ENCODE measurements at places on chromosomes 12 and 14. TPM values are rescaled to one million over a fixed set of nuclear protein-coding genes. Genes with fewer than 3 reads are reported as not detected.

Gene C14orf39
- not detected for total RNA-seq

Gene DHRS4L2
- 16.3 TPM for total RNA-seq

Gene TAOK3
- 20.3 TPM for total RNA-seq

DNA sequence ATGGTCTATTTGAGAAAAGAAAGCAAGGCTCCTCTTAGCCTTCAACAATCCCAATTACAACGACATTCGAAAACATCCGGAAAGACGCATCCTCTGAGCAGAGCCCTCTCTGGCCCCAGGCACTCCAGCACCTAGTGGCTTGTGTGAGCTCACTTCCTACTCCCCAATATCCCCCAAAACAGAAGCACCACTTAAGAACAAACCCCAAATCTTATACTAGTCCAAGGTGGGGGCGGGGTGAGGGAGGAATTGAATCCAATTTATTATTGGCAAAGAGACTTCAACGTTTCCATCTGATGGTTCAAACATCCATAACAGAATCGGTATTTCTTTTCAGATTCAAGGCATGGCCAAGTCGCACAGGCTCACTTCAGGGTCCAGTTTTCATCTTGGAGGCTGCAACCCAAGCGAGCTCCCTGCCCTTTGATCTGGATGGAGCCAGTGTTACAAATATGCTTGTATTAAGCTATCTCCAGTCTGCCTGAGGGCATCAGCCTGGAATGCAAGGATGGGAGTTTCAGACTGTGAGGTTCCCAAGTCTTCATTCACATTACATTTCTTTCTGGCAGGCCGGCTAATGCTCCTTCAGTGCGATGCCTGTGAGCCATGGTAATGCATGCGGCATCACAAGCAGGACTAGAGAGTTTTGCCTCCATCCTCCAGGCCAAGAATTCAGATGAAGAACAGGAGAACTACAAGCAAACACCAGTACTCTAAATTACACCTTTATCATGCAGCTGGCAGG is 132.5 kb upstream of the FOXN3 start:
- no peak for DNase-seq

DNA sequence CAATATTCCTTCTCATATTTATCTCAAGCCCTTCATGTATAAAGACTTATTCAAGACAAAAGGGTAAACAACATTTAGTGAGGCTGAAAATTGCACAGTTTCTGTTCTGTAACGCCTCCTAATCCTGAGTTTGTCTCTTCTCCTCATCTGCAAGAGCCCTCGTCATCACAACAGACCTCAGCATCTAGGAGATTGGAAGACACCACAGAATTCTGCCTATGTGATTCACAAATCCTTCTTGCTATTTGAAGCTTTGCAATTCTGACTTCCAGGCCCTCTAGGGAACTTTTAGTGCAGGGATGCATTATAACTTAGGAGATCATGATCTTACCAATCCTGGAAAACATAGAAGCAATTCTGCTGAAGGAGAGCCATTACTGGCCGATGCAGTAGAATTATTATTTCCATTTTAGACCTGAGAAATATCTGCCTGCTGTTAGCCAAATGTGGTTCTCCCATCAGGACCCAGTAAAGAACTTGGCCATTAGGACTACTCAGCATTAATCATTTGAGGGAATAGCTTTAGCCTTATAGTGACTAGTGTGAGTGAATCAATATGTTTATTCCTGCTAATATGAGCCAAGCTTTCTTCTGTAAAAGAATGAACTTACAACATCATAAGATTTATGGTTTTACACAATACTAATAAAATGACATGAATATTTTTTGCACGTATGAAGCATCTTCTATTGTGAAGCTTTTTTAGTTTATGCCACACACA is 119.5 kb downstream of the ANO4 start:
- DNase-seq: no peak

GRCh38 chr12:104347374-104348075 is 44.0 kb downstream of the EID3 start:
- no peak for DNase-seq

GRCh38 chr12:128178565-128178964 is 88.4 kb upstream of the TMEM132C start:
- DNase-seq: no peak

DNA sequence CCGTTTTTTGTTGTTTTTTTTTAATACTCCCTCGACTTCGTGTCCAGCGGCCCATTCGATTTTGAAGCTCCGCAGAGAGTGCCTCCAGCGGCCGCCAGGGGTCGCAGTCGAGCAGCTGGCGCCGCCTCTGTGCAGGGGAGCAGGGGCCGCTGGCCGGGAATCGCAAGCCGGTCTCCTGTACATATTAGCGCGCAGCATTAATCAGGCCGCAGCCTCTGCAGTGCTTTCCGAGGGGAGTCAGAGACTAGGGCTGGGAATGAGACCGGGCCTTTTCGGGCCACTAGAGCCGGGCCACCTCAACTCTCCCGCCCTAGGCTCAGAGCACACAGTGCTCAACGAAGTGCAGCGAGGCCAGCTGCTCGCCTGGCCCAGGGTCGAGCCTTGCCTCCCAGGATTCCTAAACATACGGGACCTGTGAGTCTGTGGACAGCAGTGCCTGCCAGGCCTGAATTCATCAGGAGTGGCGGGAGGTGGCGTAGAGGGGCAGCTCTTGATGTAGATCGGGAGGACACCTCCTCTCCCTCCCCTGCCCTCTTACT is 81.8 kb downstream of the EMP1 start:
- DNase-seq: peak; percentile 85

GRCh38 chr12:108065069-108065468 is 64.0 kb upstream of the WSCD2 start:
- no peak for DNase-seq

GRCh38 chr12:90961154-90961553 is 6.2 kb upstream of the CCER1 start:
- no peak for DNase-seq
